ENCODE measurements at places on chromosomes 12 and 14.

DNA sequence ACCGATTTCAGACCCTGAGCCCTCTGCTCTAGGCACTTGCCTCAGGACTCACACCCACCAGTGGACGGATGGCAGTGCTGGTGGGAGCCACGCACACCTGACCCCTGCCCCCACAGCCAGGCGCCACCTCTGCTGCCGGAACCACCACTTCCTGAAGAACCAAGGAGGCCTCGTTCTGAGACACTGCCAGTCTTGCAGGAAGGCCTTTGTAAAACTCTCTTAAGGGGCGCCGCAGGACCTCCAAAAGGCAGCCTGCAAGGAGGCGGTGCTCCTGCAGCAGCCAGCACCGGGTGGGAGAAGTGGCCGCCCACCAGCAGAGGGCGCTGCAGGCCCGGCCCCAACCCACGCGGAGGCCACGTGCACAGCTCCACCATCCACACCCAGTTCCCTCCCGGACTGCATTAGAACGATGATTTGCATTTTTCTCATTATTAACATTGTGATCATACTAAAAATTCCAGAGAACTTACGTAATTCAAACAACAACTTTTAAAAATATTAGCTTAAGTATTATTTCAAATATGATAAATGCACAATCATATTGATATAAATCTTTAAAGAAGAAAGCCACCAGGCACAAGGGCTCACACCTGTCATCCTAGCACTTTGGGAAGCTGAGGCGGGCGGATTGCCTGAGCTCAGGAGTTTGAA is 12.8 kb downstream of the STX2 start:
- no peak for DNase-seq

DNA sequence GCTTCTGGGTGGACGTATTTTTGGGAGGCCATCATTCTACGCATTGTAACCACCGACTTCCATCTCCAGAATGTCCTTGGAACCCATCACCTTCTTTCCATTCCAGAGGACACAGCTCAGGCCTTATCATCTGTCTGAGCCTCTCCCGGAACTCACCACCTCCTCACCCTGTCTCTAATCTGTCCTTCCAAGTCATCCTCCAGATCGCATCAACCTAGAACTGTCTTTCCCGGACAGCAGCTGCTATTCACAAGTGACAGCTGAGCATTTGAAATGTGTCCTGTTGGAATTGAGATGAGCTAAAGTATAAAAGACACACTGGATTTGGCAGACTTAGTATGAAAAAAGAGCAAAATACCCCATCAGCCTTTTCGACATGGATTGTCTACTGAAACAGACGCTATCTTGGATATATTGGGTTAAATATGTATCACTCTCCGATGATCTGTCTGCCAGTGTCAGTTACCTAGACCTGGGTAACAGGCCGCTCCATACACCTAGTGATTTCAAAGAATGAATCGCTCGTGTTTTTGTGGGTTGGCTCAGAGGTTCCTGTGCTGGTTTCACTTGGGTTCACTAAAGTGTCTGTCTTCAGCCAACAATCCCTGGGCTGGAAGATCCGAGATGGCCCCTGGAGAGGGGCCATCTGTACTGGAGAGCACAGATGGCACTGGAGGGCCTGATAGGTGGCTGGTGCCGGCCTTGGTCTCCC is 104.4 kb upstream of the RFLNA start:
- no peak for DNase-seq

- no peak for DNase-seq
Measured at GRCh38 chr14:70857496-70857890, 48.2 kb upstream of the MAP3K9 start.

- no peak for DNase-seq
Measured at GRCh38 chr12:128920468-128920867, 67.2 kb downstream of the GLT1D1 start.

GRCh38 chr14:103897075-103897947 is 30.9 kb upstream of the TDRD9 start:
- no peak for DNase-seq

- DNase-seq, result no peak
Measured at GRCh38 chr14:98259881-98260280, 1012.1 kb downstream of the BCL11B start.

- no peak for DNase-seq
Measured at GRCh38 chr12:89523843-89524540, 604 bp downstream of the GALNT4 start.

DNA sequence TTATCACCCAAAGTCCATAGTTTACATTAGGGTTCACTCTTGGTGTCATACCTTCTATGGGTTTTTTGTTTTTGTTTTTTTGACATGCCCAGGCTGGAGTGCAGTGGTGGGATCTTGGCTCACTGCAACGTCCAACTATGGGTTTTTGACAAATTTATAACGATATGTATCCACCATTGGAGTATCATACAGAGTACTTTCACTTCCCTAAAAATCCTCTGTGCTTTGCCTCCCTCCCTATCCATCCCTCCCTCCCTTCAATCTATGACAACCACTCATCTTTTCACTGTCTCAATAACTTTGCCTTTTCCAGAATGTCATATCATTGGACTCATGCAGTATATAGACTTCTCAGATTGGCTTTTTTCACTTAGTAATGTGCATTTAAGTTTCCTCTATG is 139.0 kb upstream of the CCDC198 start:
- DNase-seq, result no peak

- no peak for DNase-seq
Measured at GRCh38 chr12:105220929-105221290, 15.1 kb downstream of the APPL2 start.

DNA sequence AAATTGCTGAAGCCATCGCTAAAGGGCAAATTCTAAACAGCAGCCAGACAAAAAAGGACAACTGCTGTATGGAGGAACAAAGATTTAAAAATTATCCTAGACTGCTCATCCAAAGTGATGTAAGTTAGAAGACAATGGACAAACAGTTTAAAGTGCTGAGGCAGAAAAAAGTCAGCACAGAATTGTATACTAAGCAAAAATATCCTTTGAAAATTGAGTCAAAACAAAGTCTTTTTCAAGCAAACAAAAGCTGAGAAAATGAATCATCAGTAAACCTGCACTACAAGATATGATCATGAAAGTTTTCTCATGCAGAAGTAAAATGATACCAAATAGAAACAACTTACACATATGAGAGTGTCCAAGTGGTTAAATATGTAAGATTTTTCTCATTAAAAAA is 43.6 kb downstream of the EML5 start:
- DNase-seq, result no peak

DNA sequence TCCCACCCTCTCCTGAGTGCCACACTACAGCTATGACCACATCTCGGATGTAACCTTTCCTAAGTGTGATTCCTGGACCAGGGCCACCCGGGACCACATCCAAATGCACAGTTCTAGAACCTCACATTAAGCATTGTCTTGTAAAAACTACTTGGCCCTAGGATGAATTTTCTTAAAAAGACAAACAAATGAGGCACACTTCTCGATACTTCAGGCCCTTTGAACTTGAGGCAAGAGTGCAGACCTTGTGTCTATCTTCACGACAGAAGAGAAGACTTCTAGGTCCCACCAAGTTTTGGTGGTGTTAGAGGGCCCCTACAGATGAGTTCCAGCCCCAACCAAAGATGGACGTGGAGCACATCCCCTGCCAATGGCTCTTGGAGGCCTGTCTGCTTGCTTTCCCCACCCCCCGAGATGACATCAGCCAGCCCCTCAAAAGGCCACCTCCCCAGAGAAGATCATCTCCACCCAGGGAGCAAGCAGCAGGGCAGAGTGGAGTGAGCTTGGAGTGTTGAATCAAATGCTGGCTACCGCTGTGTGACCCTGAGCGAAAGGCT is 9.3 kb downstream of the ISCU start:
- DNase-seq, result no peak

DNA sequence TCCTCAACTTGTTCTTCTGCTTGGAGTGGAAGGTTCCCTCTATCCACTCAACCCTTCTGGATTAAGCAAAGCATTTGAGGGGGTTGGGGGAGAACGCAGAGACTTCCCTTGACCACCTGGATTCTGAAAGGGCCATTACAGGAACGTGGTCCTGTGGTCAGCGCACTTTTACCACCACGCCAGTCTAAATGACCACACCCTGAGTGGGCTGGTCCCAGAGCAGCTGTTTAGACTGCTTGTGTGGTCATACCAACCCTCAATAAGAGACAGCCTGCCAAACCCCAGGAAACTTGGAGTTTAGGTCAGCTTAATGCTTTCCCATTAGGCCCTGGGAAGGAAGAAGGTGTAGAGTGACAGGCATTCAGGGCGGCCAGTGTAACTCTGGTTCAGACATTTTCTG is 165.5 kb upstream of the ATP2B1 start:
- no peak for DNase-seq

DNA sequence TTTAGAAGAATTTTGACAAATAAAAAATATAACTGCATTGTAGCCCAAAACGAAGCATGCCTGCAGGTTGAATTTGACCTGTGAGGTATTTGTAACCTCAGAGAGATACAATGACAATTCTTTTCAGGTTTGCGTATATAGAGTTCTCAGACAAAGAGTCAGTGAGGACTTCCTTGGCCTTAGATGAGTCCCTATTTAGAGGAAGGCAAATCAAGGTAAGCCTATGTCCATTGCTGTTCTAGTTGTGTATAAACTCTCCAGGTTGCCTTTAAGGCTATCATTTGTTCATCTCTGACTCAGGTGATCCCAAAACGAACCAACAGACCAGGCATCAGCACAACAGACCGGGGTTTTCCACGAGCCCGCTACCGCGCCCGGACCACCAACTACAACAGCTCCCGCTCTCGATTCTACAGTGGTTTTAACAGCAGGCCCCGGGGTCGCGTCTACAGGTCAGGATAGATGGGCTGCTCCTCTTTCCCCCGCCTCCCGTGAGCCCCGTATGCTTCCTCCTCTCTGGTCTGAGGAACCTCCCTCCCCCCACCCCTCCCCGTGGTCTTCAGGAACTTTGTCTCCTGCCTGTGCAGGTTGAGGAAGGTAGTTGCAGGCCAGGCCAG is 2.7 kb downstream of the PABPN1 start:
- no peak for DNase-seq

DNA sequence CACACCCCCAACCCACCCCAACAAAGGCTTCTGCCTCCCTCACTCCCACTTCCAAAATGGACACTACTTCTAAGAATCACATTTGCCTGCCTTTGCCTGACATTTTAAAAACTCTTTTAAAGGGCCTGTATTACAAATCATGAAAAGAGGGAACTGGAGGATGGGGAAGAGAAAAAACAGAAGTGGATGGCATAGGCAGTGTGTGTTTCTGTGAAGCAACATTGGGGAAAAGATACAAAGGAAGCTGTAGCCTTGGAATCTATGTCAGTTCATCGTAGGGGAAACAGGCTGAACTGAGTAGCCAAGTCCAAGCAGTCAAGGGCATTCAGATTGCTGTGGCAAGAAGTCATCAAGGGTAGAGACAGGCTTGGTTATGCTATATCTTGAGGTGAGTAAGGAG is 273.9 kb downstream of the BTG1 start:
- DNase-seq, result no peak

DNA sequence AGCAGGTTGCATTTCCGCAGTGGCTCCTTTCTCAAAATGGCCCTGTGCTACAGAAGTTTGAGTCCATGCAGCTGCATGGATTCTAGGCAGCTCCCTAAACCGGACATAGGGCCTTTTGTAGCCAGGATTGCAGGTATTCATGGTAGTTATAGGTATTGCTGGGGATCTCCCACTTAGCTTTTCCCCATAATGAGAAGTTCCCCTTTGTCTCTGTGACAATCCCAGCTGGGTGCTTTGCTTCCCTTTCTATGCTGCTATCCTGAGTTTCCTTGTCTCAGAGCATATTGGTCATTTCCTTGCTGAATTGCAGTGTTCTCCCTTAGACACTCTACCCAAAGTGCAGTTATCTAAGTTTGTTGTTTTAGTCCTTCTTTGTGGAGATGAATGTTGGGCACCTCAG is 120.9 kb upstream of the MIS18BP1 start:
- DNase-seq, result no peak

DNA sequence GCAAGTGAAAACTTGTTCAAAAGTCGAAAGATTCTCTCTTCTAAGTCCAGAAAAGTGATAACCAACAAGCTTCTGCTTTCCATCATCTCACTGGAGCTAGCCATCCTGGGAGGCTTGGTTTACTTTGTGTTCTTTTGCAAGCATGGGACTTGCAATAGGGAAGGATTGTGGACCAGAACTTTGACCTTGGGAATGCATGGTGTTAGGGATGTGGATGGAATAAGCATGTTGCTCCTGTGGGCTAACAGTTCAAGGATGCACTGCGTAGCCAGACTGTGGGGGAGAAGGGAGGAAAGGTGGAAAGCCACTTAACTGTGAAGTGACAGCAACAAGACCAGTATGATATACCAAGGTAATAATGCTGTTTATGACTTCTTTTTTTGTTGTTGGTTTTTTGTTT is 28.6 kb downstream of the SOAT2 start:
- no peak for DNase-seq

GRCh38 chr12:94109160-94109559 is 39.2 kb upstream of the PLXNC1 start:
- DNase-seq, result no peak

DNA sequence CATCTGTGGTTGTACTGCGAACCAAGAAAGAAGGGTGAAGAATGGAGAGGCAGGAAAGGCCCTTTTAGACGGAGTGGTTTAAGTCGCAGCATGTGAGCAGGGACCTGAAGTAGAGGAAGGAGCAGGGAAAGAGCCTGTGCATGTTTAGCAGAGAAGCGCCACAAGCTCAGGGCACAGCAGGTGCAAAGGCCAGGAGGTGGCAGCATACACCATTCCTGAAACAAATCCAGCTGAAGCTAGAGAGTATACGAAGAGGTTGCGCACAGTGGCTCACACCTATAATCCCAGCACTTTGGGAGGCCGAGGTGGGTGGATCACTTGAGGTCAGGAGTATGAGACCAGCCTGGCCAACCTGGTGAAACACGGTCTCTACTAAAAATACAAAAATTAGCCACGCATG is 49.9 kb downstream of the HELB start:
- peak; percentile 17 for DNase-seq

DNA sequence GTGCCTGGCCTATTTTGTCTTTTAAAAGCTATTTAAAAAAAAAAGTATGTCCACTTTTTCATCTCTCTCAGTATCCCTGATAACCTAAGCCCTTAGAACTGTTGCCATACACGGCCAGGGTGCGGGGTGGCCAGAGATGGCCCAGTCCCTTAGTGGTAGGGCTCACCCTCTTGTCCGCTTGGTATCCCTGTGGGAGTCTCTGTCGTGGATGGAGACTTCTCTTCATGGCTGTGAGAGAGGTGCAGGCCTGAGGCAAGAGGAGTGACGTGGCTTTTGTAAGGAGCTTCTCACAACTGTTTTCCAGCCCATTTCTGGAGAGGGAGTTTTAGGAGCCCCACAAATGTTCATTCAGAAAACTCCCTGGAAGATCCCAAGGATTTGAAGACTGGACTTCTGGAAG is 26.8 kb downstream of the XRCC3 start:
- DNase-seq, result no peak

- DNase-seq, result no peak
Measured at GRCh38 chr12:49910331-49911212, 6.9 kb upstream of the FAIM2 start.

GRCh38 chr12:42696406-42697149 is 107.0 kb upstream of the PRICKLE1 start:
- DNase-seq, result no peak

DNA sequence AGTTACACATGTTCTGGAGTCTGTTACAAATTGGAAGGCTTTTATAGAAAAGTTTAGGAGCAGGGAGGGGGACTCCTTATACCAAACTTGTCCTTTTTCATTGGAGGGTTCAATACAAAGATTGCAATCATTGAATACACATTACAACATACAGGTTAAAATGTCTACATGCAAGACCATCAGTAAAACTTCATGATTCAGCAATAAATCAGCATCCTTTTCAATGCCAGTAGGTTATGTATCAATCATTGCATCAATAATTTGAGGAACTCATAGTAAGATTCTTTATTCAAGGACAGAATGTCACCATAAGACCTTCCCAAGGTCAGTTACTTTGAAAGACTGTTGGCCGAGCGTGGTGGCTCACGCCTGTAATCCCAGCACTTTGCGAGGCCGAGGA is 16.5 kb upstream of the GALNT8 start:
- DNase-seq, result no peak

- no peak for DNase-seq
Measured at GRCh38 chr12:131789638-131790037, 38.6 kb upstream of the MMP17 start.
